ENCODE measurements at places on chromosomes 12 and 14.

DNA sequence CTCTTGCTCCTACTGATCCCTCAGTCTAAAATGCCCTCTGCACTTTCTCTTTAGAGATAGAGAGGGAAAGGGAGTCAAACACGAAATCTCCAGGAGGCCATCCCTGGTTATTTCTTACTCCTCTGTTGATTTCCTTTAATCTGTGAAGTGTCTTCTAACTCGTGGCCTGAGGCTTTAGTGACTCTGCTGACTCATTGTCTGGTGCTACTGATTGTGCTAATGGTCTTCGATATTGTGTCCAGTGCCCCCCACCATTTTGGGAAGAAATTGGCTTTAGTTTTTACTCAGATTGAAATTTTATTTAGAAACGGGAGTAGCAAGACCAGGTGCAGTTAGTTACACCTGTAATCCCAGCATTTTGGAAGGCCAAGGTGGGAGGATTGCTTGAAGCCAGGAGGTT lies 839 bp downstream of the CLEC9A start:
- DNase-seq: no peak

DNA sequence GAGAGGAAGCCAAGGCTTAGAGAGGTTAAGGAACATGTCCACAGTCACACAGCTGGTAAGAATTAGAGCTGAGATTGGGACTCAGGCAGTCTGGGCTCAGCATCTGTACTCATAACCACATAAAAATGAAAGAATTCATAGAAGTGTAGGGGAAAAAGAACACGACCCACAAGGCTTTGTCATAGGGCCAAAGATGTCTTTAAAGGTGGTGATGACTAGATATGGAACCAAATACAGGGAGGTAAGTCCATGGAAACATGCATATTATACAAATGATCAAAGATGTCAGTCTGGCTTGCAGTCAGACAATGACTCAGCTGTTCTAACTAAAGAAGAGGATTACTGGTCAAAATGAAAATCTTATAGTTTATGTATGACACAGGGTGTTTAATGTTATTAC lies 7.2 kb upstream of the SSPN start:
- DNase-seq: no peak

- peak; percentile 34 for DNase-seq
Observed at GRCh38 chr14:53108292-53109104, 44.6 kb downstream of the DDHD1 start.

GRCh38 chr12:102195826-102196225 lies 1.8 kb downstream of the PMCH start:
- no peak for DNase-seq

GRCh38 chr12:92229381-92229780 lies 83.7 kb upstream of the BTG1 start:
- DNase-seq: no peak

DNA sequence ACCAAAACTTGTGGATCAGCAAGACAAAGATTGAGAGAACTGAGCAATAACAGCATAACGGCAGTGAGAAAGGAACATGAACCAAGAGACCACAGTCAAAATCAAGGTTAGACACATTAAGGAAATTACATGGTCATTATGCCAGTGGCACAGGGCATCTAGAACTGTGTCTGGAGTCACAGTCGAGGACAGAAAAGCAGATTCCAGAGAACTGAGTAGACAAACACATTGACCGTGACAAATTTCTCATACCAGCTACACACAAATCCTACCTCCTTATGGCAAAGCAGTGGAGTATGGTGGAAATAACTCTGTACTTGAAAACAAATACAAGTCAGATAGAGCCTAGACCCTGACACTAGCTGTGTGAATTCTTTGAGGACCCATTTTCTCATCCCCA lies 367.3 kb downstream of the DUSP6 start:
- DNase-seq: no peak

DNA sequence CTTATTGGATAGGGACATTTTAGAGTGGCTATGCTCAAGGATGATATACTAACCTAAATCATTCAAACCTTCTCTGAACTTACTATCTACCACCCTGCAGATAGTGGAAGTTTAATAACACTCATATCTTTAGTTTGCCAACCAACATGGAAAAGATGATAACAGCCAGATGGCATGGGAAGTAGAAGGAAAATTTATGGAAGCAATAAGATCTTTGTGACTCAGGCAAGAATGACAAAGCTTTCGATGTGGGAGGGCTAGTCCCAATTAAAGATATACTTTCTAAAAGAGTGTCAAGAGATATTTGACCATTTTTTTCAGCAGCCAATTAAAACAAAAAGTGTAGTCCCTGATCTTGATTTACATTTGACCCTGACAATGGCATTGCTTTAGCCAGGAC lies 631.7 kb downstream of the RPS29 start:
- no peak for DNase-seq

GRCh38 chr12:2531371-2531770 lies 263.4 kb upstream of the FKBP4 start:
- no peak for DNase-seq

DNA sequence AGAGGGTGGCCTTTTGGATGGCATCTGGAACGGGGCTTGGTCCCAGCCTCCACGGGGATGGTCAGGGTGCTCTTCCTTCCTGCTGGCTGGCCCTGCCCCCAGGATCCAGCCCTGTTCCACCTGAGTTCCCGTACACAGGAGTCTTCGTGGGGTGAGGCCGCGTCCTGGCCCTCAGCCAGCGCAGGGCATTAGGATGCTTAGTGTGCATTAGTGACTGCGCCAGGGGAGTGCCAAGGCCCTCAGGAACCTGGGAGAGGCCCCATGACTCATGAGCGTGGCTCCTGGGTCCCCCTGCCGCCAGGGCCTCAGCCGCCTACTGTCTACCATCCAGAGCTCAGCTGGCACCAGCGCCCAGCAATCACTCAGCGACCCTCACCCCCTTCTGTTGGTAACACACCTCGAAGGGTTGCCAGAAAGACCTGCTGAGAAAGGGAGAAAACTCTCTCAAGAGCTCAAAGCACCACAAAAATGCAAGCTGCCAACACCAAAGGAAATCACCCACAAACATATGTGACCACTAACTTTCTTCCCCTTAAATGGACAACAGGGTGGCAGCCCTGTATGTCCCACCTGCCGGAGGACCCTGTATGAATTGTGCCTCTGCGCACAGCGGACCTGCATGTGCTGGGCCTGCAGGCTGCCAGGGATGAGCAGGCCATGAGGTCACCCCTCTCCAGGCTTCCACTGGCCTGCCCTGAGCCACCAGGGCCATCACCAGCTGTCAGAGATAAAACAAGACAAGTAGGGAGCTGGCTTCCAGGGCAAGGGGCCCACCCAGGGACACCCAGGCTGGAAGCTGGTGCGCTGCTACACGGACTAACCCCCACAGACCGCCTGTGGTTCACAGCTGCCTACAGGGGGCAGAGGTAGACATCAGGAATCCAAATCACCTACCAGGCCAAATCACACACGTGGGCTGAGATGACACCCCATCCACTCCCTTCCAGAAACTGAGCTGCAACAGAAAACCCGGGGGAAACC lies 28.7 kb downstream of the CCDC85C start:
- DNase-seq: peak; percentile 48

DNA sequence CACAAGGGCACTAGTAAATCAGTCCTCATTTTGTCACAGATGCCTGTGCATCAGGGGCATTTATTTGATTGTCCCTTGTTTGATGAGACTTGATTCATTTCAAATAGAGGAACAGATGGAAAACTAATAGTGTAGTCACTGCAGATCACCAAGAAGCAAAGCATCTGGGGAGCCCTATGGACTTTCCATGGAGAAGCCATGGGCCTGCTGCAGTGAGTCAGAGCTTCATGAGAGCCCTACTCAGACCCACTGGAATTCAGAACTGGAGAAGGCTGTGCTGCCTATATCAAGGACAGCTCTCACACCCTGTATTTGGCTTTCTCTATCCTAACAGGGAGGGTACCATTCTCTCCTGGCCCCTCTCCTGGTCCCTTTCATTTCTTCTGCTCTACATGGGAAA lies 126.2 kb downstream of the GRIP1 start:
- DNase-seq: no peak

GRCh38 chr14:27890259-27890658 lies 876.3 kb upstream of the FOXG1 start:
- DNase-seq: no peak

- DNase-seq: no peak
Observed at GRCh38 chr12:131564845-131565244, 146.0 kb upstream of the SFSWAP start.

DNA sequence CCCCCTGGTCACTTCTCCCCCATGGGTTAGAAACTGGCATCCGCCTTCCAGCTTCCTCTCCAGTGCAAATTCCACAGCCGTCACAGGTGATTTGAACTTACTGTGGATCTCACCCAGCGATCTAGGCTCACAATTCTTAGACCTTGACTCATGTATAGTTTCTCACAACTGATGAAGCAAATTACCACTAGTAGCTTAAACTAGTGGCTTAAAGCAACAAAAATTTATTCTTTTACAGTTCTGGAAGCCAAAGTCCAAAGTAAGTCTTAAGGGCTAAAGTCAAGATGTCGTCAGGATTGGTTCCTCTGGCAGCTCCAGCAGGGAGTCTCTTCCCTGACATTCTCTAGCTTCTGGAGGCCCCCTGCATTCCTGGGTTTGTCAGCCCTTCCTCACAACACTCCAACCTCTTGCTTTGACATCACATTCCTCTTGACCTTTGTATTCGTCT lies 117.4 kb downstream of the KTN1 start:
- DNase-seq: no peak

GRCh38 chr14:100256339-100256895 lies 17.5 kb downstream of the YY1 start:
- peak; percentile 83 for DNase-seq

- DNase-seq: no peak
Observed at GRCh38 chr12:22059976-22060647, 14.1 kb downstream of the CMAS start.

GRCh38 chr12:50558970-50559369 lies 54.2 kb downstream of the DIP2B start:
- no peak for DNase-seq

- DNase-seq: no peak
Observed at GRCh38 chr14:22852599-22852939, 16.2 kb downstream of the MMP14 start.

- no peak for DNase-seq
Observed at GRCh38 chr12:6311822-6312528, 1.5 kb downstream of the PLEKHG6 start.

GRCh38 chr12:94817695-94818075 lies 167.3 kb upstream of the TMCC3 start:
- no peak for DNase-seq

DNA sequence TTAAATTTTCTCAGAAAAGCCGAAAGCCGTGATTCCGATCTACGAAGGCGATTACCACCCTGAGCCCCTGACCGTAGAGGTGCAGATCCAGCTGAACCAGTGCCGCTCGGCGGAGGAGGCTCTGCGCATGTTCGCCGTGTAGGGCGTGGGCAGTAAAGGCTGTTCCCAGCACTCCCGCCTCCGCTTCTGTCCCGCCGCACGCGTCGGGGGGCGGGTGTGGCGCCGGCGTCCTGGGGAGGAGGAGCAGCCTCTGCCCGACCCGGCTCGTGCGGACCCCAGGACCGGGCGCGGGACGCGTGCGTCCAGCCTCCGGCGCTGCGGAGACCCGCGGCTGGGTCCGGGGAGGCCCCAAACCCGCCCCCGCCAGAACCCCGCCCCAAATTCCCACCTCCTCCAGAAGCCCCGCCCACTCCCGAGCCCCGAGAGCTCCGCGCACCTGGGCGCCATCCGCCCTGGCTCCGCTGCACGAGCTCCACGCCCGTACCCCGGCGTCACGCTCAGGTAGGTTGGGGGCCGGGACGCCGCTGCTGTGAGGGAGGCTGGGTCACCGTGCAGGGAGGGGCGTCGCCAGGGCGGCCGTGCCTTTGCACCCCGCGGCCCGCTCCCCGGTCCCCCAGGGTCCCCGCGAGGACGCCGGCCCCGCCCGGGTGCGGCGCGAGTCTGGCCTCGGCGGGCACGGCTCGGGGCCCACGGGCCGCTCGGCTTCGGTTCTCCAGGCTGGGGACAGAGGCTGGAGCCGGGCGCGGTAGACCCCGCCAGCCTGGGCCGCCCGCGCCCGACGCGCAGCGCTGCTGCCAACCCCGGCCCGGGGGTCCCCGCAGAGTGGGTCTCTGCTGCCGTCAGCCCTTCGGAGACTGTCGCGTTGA lies at the start of gene B3GNT4:
B3GNT4 (plus strand) TSS at position 409 of the 866 bp plus-strand sequence. CDS start 910 bp downstream, outside the sequence.
- no peak for DNase-seq

GRCh38 chr12:10194160-10194670 lies 15.4 kb downstream of the TMEM52B start:
- no peak for DNase-seq

DNA sequence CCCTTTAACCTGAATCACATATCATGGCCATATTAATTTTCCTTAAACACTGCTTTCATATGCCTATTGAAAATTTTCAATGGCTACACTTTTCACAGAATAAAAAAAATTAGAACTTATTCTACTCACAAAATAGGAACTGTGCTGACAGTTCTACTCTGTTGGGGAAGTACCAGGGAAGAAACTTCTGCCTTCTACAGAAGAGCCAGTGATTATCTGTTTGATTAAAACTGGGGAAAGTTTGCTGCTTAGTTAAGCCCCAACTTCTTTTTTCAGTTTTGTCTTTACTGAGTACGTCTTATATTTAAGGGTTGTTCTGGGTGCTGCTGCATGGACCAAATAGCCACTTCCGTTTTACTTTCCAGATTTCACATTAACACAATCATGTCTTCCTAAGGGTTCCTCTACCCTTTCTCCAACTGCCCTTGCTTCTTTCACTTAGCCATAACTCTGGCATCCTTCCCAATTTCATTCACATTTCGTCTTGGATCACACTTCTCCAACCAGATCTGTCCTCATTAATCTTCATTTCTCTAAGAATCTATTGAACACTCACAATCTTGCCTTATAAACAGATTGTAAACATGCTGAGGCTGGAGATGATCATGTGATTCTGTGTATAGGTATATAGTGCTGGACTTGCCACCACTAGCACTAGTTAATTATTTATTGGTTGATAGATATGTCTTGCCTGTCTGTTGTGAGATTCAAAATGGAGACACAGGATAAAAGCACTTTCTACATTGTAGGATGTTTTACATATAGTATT lies 1.9 kb upstream of the SEL1L start:
- no peak for DNase-seq

DNA sequence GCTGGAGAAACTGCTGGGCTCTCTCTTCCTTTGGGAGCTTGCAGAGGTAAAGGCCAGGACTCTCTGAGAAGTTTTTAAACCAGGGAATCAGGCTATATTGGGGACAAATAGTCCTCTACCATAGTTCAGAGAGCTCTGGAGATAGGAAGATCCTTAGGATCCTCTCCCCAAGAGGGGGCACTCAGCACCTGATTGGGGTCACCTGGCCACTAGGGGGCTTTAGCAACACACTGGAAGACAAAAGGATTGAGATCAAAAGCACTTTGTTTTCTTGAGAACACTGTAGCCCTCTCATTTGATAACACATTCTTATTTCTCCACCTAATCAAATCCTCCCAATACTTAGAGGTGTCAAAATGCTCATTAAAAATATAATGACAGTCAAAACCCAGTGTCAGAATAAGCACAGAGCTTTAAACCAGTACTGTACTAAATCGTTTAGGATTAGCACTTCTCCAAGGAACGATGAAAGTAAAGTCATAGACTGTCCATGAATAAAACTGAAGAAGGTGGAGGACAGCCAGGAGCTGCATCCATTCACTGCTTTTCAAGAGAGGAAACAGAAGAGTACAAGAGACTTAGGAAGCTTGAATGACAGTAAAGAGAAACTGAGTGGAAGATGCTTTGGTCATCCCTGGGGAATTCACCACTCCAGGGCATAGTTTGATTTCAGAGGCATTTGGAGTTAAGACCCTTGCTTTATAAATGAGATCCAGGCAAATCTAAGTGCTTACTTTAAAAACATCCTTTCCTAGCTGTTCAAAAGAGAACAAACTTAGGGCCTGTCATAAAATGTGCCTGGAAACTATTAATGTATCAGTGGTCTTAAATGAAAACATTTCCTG lies 26.5 kb downstream of the BMP4 start:
- DNase-seq: peak; percentile 50

GRCh38 chr12:74337951-74338350 lies 199.7 kb upstream of the ATXN7L3B start:
- no peak for DNase-seq
